ENCODE measurements at places on chromosomes 4 and X.

- DNase-seq, result peak; percentile 74
Observed at GRCh38 chr4:153634738-153635353, 49.2 kb upstream of the TLR2 start.

GRCh38 chrX:24646745-24647182, 383 bp downstream of the PCYT1B start:
- DNase-seq, result no peak

DNA sequence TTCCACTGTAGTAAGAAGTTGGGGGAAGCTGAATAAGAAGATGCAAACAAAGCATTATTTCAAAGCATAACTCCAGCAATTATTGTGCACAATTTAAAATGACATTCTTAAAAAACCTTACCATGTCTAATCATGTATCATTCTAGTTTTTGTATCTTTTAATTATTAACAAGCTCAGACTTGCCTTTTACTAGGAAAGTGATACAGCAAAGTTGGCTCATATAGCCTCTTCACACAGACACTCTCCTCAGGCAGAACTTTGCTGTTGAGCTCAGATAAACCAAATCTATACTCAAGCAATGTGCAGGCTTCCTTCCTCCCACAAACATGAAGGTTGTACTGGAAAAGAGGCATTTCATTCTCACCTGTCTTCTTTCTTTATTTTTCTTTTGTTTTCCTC, 358.7 kb upstream of the EMCN start:
- DNase-seq, result no peak

GRCh38 chr4:106629268-106629625, 260.7 kb upstream of the GIMD1 start:
- DNase-seq, result no peak

- DNase-seq, result no peak
Observed at GRCh38 chr4:13731019-13731418, 103.5 kb upstream of the BOD1L1 start.

DNA sequence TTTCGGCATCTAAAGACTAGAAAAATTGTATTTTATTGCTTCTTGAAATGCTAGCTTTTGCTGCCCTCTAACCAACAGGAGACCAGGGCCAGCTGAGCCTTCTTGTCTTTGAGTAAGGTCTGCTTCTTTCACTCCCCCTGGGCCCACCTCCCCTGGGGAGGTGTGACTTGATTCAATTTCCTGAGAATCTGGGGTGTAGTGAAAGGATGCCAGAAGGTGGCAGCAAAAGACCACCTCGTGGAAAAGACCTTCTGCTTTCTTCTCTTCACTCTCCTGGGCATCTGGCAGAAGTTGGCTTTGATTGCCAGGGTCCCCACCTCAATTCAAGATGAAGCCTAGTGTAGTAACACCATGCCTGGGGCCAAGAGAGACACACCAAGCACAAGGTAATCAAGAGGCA, 96.5 kb upstream of the MAOA start:
- DNase-seq, result peak; percentile 19

- DNase-seq, result no peak
Observed at GRCh38 chr4:664713-665231, 9.3 kb downstream of the ATP5ME start.

GRCh38 chr4:114334884-114335330, 263.7 kb upstream of the UGT8 start:
- DNase-seq, result no peak
